ENCODE measurements at places on chromosomes 13 and 19. TPM values are rescaled to one million over a fixed set of nuclear protein-coding genes. Genes with fewer than 3 reads are reported as not detected.

IGSF23 gene
- not detected for total RNA-seq

SLC25A41 gene
- total RNA-seq: not detected

ZNF724 gene
- 23.0 TPM for total RNA-seq

ZNF470 gene
- total RNA-seq: 2.2 TPM

CYP2A6 gene
- not detected for total RNA-seq

LYPD3 gene
- 0.94 TPM for total RNA-seq

FARP1 gene
- 32.1 TPM for total RNA-seq

DACH1 gene
- total RNA-seq: 0.49 TPM

PCDH9 gene
- total RNA-seq: 4.8 TPM

LILRB5 gene
- total RNA-seq: not detected

BTBD2 gene
- total RNA-seq: 44.9 TPM

NKPD1 gene
- not detected for total RNA-seq

CYP4F8 gene
- total RNA-seq: not detected

LSR gene
- total RNA-seq: 3.6 TPM

BCL2L12 gene
- total RNA-seq: 19.4 TPM

CGB3 gene
- not detected for total RNA-seq

IRF2BP1 gene
- 67.2 TPM for total RNA-seq

GRIN2D gene
- total RNA-seq: not detected

ZGLP1 gene
- total RNA-seq: 2.4 TPM

MYADM gene
- total RNA-seq: 31.3 TPM

PCSK4 gene
- total RNA-seq: 0.98 TPM

A1BG gene
- total RNA-seq: 31.9 TPM

ELF1 gene
- total RNA-seq: 16.2 TPM

PSG2 gene
- total RNA-seq: not detected

TYROBP gene
- not detected for total RNA-seq

GAPDHS gene
- not detected for total RNA-seq

RRAS gene
- total RNA-seq: 28.6 TPM

PROZ gene
- not detected for total RNA-seq

DOCK9 gene
- 14.0 TPM for total RNA-seq

KLK5 gene
- not detected for total RNA-seq

HTR2A gene
- not detected for total RNA-seq

LILRB2 gene
- not detected for total RNA-seq

F10 gene
- not detected for total RNA-seq
